ENCODE measurements at places on chromosomes 3 and 15. TPM values are rescaled to one million over a fixed set of nuclear protein-coding genes. Genes with fewer than 3 reads are reported as not detected.

GRCh38 chr3:112530573-112530972 lies 31.2 kb downstream of the ATG3 start:
- DNase-seq: no peak

GRCh38 chr3:31004025-31004678 lies 109.7 kb upstream of the GADL1 start:
- DNase-seq: no peak

GRCh38 chr15:93086791-93087190 lies 2.2 kb downstream of the RGMA start:
- DNase-seq: no peak

- DNase-seq: no peak
Observed at GRCh38 chr15:70050970-70051369, 46.7 kb downstream of the TLE3 start.

DNA sequence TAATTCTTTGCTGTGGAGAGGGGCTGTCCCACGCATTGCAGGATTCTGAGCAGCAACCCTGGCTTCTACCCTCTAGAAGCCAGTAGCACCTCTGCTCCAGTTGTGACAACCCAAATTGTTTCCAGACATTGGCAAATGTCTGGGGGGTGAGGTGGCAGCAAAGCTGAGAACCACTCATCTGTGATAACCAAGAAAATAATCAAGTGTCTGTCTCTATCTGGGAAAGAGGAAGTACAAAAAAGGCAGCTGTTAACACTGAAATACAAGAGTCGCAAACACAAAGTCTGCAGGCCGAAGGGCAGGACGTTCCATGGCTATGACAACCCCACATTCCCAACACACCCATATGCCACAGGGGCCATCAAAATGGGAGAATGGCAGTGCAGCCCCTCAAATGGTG lies 42.2 kb upstream of the GNB5 start:
- DNase-seq: no peak

DNA sequence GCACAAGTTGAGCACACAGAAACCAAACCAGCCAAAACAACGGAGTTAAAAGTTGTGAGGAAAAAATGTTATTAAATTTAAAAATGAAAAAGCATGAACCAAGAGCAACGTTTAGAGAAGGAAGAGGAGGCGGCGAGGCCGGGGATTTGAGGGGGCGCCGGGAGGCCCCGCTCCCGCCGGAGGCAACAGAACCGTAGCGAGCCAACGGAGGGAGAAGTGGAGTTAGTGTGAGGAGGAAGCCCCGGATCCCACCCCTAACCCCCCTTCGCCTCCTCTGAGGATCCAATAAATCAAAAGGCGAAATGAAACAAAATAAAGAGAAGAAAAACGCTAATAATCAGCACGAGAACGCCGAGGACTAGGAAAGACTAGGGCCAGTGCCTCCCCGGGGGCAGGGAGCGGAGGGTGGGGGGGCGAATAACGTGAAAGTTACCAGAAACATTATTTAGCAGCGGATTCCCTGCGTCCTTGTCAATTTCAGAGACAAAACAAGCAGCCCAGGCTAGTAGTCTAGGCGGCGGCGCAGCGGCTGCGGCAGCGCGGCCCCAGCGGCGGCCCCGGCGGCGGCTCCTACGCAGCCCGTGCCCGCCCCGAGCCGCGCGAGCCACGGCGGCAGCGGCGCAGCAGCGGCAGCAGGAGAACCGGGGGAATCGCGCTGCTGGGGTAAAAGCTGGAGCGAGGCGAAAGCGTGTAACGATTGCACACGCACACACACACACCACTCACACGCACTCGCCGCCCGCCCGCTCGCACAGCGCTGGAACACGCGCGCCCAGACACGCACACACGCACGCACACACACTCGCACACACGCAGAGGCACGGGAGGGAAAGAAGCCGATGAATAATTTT lies 1.7 kb downstream of the MEIS2 start:
- DNase-seq: peak; percentile 46

DNA sequence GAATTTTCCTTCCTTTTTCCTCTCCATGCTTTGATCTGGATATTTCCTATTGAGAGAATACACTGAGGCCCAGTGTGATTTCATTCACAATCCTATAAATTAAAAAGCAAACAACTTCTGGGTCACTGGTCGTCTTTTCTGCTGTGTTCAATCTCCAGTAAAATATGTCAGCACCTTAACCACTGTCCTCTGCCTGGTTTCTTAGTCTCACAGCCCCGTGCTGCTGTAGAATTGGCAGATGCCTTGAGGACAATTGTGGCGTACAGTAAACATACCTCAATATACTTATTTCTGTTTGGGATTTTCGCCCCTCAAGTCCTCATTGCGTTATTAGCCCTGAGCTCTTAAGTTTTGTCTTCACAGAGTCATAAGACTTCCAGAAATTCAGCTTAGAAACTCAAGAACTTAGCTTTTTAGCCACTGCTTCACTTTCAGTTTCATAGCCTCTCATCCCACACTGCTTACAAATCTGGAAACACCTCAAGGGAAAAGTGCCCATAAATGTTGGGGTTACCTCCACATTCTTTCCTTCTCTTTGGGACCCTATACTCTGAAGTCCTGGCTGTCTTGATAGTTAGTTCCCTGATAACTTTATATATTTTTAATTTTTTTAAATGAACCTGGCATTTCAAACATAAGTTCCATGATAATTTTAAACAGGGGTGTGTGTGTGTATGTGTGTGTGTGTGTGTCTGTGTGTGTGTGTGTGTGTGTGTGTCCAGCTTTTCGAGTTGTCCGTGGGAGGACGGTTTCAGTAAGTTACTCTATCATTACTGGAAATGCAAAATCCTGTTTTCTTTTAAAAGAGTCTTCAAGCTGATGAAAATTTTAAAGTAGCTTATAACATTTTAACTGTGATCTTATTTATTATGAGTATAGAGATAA lies 238.4 kb upstream of the CTDSPL start:
- no peak for DNase-seq

DNA sequence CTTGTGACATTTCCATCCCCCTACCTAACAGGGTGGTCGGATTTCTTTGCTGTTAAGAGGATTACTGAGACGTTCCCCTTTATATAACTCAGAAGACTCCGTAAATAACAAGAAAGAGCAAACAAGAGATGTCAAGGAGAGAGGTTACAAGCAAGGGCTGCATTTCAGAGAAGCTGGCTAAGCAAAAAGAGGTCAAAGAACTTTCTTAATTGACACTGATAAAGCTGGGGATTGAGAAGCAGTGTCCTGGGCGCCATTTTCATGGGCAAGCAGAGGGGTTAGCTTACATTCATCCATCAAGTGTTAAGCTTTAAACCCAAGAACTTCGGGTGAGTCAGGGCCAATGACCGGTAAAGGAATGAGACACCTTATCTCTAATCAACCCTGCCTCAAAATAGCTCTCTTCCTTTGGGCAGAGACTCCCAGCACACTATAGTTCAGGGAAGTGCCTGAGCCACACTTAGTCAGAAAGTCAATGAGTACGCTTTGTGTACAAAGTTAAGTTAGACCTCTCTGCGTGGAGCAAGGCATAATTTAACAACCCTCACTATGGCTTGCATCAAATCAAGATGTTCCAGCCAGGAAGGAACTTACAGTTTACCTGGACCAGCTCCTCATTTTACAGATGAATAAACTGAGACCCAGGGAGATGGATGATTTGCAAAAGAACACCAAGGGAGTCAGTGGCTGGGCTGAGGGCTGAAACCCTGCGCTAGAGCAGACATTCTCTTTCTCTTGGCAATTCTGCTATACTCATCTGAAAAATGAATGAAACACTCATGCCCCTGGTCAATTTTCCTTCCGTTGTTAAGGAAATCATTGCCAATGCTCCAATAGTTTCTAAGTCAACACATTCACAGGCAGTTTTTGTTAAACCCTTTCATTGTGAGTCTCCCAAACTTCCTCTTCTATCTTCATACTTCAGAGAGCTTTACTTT lies 44.6 kb downstream of the CCNL1 start:
- peak; percentile 46 for DNase-seq

The OXTR gene
- 0.18 TPM for total RNA-seq

The KLHL6 gene
- total RNA-seq: 2.2 TPM

GRCh38 chr3:128505771-128506170 lies 12.8 kb upstream of the GATA2 start:
- no peak for DNase-seq

GRCh38 chr3:36114353-36114752 lies 266.0 kb upstream of the STAC start:
- DNase-seq: no peak

GRCh38 chr3:72916250-72916649 lies 28.4 kb downstream of the GXYLT2 start:
- no peak for DNase-seq

The LMAN1L gene
- total RNA-seq: 1.3 TPM

The WDR93 gene
- not detected for total RNA-seq

- no peak for DNase-seq
Observed at GRCh38 chr3:108180194-108180593, 42.0 kb downstream of the IFT57 start.

GRCh38 chr15:25169318-25169717 lies 214.5 kb downstream of the SNRPN start:
- no peak for DNase-seq

DNA sequence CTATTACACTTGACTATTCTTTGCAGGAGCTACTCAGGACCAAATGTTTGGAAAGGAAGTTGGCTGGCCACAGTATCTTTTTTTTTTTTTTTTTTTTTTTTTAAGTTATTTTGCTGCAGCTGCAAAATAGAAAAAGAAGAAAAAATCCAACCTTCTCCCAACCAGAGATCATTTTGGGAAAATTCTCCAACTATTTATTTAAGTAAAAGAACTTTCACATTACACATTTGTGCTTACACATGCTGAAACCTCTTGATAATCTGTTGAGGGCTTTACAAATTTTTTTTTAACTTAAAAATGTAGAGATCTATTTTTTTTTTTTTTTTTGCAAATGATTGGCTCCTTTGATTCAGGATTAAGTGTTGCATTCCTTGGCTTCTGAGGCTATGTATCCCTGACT lies 148.0 kb downstream of the POLR2M start:
- no peak for DNase-seq

GRCh38 chr3:44989636-44990373 lies 13.8 kb downstream of the EXOSC7 start:
- no peak for DNase-seq

- no peak for DNase-seq
Observed at GRCh38 chr15:49094923-49095322, 48.7 kb upstream of the SECISBP2L start.

GRCh38 chr3:40008796-40009195 lies 199.4 kb downstream of the MYRIP start:
- no peak for DNase-seq

GRCh38 chr3:153595186-153595815 lies 433.3 kb downstream of the RAP2B start:
- no peak for DNase-seq

DNA sequence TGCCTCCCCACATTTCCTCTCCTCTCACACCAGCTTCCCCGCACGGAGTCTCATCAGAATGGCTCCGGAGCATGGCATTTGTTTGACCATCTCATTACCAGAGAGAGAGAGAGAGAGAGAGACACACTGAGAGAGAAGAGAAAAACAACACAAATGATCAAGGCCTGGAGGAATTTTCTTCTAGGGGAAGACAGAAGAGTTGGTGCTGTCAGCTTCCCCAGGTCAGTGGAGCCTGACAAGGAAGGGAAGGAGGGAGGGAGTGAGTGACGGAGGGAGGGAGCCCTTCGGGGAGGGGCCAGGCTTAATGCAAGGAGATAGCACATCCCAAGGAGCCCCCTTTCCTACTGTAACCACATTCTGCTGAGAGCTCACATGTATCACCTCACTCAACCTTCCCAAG lies 9.1 kb downstream of the ST8SIA2 start:
- DNase-seq: no peak

DNA sequence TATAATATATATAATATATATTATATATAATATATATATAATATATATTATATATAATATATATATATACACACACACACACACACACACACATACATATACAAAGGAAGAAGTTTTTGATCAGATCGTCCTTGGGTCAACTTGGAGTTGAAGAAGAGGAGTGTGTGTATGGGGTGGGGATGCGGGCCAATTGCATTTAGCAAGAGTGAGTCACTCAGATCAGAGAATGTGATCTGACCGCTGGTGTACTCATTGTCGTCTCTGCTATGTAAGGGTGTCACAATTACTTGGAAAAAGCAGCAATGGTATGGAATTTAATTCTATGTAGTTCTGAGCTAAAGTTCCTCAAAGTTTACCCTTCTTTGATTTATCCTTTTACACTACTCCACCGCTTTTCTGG lies 4.6 kb upstream of the VGLL3 start:
- DNase-seq: no peak

- no peak for DNase-seq
Observed at GRCh38 chr15:88322461-88322860, 65.9 kb upstream of the NTRK3 start.

DNA sequence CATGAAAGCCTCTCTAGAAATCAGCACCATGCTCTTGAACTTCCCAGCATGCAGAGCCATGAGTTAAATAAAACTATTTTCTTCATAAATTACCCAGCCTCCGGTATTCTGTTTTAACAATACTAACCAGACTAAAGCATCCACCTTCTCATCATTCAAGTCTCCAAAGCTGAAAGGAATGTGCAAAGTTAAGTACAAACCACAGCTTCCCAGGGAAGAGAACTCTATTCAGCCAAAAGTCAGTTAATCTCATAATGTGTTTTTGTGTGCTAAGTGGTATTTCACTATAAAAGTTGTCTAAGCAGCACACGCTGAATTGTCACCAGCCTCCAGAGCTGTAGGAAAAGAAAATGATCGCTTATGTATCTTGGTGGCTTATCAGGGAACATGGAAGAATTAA lies 135.5 kb upstream of the KCNH8 start:
- no peak for DNase-seq

- no peak for DNase-seq
Observed at GRCh38 chr3:32646761-32647160, 38.2 kb upstream of the CNOT10 start.

DNA sequence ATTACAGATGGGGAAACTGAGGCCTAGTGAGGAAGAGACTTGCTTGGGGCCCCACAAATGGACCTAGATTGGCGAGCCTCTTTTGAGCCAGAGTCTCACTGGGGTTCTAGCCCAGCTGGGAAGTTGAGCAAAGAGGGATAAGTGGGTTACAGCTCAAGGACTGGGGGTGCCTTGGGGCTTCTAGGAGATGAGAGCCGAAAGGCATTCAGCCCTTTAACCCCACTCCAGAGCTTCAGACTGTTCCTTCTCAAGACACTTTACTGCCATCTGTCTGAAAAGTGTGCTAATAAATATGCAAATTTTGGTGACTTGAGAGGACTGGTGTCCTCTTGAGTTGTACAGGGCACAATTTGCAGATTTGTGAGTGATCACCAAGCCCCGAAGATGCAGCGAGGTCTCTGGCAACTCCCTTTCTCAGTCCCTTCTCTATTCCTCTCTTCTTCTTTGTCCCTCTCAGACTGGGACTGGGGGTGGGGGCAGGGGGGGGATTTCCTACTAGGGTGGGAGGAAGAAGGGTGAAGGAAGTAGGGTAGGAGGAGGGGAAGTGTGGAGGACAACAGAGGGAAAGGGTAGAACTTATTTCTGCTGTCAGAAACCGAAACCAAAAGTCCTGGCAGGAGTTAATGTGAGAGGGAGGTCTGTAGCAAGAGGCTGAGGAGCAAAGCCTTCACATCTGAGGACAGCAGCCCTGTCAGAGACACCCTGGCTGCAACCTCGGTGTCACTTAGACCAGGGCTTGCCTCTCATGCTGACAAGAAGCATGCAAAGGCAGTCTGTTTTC lies 16.2 kb upstream of the ANKDD1A start:
- DNase-seq: no peak

All from heart left ventricle (tissue), 16 donors.